ENCODE measurements at places on chromosomes 2 and 18.

DNA sequence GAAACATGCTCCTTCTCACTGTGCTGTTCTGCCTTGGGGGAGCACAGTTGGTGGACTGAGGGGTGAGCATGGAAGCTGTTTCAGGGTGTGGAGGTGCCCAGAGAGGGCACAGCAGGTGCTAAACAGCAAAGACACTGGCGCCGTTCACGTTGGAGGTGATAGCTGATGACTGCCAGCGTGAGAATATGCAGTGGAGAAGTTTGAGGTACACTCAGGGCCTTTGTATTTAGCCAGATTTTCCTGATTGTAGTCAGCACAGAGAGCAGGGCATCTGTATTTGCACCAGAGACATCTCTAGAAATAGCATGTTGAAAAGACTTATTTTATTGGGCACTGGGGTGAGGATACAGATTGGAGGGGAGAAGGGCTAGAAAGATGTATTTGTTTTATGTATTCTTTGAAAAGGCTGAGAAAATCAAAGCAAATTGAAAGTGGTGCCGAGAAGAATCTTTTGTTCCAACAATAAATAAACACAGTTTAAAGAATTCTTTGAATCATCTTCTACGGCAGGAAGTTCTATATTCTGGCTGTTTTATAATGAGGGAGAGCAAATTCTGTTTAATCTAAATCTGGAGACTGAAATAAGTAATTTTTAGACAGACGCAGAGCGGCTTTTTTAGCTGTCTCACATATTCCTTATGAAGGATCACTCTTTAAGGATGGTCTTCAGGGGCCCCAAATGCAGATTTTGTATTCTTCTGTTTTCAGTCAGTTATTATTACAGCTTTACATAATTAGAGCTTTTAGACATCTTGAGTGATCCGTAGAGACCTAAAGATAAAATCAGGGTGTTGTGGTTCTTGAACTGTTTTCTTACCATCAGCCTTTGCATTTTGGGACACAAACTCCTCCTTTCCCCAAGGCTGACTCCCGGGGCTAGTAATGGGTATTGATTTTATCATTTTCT, 7.1 kb downstream of the ZNF532 start:
- no peak for DNase-seq

GRCh38 chr18:12329125-12329698, 21.2 kb downstream of the TUBB6 start:
- no peak for DNase-seq

GRCh38 chr2:128195435-128195984, 104.5 kb downstream of the UGGT1 start:
- DNase-seq: no peak

DNA sequence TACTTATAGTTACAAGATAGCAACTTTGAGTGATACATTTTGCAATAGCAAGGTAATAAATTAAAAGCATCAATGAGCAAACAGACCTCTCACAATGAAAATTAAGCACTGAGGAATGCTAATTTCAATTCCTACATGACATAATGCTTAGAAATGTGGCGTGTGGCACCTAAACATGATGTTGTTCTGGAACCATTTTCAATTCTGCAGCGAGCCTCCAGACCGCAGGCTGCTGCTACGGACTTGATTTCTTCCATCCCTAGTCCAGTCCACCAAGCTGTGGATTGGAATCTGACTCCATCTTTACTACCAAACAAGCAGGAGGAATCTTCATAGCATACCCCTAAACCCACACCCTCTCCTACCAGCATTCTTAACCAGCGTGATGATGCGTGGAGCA, 58.7 kb upstream of the ZNF397 start:
- DNase-seq: no peak

GRCh38 chr2:46373238-46373637, 76.0 kb downstream of the EPAS1 start:
- DNase-seq: no peak

- no peak for DNase-seq
Measured at GRCh38 chr2:200752332-200752731, 59.4 kb upstream of the BZW1 start.

DNA sequence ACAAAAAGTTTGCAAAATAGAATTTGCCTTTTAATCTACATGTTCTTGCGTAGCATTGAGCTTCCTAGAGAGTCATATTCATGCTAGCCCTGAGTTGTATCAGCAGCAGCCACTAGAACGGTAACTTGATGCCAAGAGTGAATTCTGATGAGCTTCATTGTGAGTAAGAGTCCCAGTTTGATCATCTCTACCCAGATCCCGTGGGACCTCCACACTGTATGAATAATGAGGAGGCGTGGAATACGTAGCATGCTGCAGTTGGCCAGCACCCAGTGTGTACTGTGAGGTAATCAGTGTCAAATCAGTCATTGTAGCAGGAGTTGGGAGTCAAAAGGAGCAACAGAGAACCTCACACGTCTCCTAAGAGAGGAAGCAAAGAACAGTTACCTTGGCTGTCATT, 197.9 kb downstream of the NEDD4L start:
- no peak for DNase-seq

DNA sequence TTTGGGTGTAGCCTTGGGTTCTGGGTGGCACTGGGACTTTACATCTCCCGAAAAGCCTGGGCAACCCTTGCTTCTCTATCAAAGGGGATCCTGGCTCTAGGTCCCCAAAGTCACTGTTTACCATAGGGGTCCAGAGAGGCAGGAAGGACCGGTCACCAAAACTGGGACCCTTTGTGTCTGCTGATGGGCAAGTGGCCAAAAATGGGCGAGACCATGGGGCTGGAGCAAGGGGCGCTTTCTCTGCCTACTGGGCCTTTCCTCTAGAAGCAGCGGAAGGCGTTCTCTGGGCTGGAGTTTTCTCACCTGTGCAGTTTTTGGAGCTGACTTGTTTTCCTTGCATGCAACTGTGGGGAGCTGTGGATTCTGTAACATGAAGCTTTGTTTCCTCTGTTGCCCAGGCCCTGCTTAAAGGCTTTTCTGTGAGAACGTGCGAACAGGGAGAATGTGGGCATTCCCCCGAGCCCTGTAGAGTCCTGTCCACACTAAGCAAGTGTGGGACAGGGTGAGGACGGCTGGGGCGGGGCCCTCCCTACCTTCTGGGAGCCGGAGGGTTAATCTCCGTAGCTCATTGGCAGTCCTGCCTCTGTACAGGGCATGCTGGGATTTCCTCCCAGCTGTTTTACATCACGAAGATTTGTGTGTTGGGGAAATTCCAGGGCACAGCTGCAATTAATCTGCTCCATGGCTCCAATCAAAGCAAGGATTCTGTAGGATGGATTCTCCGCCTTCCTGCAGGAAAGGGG, 50.2 kb downstream of the TGOLN2 start:
- no peak for DNase-seq

DNA sequence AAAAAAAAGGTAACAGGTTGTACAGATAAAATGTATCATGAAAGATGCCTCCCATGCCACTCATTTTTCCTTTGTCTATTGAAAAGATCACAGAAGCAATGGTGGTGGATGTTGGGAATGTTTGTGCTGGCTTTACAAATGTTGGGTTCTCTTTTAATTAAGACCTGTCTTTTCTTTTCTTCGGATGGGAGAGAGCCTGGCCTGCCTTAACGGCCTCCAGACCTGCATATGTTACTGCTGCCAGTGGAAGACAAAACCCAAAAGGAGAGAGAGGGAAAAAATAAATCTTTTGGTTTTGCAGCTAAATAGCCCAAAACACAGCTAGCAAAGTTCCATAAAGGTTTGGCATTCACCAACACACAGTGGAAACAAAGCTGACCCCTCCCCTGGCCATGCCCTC, 50.5 kb upstream of the FZD7 start:
- no peak for DNase-seq

- DNase-seq: no peak
Measured at GRCh38 chr2:157741819-157742484, 113.3 kb upstream of the ACVR1C start.

DNA sequence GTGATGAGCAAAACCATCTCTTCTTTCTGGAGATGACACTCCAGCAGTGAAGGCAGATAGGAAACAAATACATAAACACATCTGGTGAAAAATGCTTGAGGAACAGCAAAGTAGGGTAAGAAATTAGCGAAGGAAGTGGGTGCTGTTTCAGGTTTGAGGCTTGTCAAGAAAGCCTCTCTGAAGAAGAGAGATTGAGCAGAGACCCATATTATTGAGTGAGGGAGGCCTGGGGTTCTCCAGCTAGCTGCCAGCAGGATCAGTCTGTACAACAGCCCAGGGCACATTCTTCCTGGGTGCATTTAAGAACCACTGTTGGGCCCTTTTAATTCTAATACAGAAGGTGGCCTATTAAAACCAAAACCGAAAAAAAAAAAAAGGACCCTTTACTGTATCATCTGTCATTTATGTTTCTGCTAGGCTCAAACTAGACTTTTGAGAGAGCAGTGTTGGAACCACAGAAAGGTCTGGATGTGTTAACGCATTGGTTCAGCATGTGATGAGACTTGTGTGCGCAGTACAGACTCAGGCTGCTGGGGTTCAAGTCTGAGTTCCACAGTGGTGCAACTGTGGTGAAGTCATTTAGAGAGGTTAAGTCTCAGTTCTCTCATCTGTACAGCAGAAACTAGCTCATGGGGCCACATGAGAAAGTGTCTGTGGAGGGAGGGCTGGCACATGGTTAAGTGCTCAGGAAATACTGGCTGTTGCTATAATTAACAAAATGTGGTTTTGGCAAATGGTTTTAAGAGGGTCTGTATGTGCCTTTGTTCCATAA, 28.9 kb downstream of the MGAT5 start:
- no peak for DNase-seq

GRCh38 chr18:80136679-80137078, 27.6 kb downstream of the ADNP2 start:
- DNase-seq: no peak

GRCh38 chr2:7378591-7378990, 461.4 kb downstream of the RNF144A start:
- no peak for DNase-seq

DNA sequence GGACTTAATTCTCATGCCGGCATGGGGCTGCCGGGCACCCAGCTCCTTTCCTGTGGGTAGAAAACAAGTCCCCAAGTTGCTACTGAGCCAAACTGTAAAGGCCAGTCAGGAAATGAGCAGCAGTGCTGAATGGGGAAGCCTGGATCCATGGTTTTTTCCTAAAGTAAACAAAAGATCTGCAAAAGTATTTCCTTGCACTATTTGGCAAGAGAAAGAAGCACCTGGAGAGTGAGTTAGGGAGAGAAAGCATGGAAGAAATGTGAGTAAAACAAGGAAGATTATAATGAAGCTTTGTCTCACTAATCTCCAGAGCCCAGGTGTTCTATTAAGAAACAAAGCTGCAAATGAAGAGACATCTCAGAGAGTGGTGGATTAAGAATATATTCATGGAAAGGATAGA, 117.6 kb downstream of the METTL8 start:
- DNase-seq: no peak

DNA sequence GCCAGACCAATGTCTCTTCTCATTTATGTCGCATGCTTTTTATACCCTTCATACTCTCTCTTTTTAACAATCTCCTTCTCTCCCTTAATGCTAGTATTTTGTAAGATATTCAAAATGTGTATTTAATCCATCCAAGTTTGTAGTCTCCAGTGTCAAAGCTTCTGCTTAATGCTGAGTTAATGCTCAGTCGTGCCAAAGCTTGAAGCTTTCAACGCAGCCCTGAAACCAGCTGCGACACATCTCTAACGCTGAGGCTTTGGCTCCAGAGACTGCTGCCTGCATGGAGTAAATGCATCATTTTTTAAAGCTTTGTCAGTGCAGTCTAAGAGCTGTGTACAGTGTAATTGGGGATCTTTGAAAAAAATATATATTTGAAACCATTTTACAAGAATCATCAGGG, 2108.8 kb upstream of the PIK3C3 start:
- DNase-seq: no peak

DNA sequence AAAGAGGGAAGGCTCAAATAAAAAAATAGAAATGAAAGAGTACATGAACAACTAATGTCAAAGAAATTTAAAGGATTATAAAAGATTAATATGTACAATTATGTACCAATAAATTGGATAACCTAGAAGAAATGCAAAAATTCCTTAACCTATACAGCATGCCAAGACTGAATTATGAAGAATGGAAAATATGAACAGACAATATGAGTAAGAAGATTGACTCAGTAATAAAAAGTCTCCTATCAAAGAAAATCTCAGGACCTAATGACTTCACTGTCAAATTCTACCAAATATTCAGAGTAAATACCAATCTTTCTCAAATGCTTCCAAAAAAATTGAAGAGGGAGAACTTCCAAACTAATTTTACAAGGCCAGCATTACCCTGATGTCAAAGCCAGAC, 120.2 kb upstream of the SPOPL start:
- no peak for DNase-seq

DNA sequence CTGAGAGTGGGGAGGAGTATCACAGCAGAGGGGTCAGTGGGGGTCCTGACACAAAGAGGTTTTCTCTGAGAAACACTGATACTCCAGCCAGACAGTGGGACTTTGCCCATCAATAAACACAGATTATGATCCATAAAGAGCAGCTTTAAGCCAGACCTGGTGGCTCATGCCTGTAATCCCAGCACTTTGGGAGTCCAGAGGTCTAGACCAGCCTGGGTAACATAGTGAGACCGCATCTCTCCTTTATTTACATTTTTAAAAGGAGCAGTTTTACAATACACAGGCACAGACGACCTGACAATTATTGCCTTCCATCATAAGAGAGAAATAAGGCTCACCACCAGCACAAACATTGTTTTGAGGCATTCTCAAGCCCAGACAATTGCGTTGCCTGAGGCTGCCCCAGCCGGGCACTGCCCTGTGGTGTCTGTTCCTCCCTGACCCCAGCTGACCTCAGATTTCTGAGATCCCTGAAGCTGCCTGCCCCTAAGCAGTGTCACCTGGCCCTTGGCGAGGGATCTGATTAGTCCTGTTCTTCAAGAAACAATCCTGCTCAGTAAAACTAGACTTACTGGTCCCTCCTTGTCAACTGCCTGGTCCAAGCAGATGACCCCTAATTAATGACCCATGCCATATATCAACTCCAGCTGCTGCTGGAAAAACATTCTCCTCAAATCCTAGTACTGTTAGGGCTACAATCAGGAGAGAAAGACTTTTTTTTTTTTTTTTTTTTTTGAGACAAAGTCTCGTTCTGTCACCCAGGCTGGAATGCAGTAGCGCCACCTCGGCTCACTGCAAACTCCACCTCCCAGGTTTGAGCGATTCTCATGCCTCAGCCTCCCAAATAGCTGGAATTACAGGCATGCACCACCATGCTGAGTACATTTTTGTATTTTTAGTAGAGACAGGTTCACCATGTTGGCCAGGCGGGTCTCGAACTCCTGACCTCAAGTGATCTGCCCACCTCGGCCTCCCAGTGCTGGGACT, 59.4 kb upstream of the SOS1 start:
- DNase-seq: no peak

DNA sequence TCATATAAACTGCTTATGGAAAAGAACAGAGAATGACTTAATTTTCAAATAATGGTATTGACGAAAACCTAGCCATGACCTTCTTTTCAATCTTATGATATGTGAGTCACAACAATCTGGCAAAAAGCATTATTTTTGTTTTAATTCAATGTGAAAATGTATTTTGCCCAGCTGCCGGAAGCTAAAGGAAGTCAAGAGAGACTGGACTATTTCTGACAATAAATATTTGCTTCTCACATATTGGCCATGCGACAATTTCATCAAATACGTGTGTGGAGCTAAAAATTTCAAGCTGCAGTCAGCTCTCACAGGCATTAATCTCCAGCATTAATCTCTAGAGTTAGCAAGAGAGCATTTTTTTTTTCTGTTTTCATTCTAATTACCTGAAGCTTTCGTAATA, 881.0 kb downstream of the CPS1 start:
- DNase-seq: no peak

GRCh38 chr18:31575515-31576257, 16.0 kb upstream of the TTR start:
- DNase-seq: no peak
